Hepatic stellate cell (primary cell): ENCODE measurements at places on chromosomes 3 and 15.
A peak's percentile ranks its signal among the peaks of the same experiment; 100 is the strongest.

GRCh38 chr3:137761563-137762503, 2.3 kb upstream of the SOX14 start:
- peak; percentile 4 for DNase-seq

DNA sequence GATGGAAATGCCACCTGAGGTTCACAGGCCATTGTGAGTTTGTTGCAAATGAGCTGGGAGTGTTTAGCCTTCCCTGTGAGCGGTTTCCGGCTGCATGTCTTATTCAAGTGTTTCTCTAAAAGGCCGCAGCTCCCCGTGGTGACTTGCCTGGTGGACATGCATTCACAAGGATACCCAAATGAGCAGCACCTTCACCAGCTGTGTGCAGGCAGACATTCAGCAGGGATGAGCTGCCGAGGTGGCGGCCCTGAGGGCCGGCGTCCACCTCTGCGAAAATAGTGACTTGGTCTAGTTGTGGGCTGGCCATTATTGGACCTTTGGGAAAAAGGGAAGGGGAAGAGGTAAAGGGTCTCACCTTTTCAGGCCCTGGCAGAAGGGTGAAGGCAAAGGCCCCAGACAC, 23.4 kb downstream of the SPSB4 start:
- no peak for DNase-seq

DNA sequence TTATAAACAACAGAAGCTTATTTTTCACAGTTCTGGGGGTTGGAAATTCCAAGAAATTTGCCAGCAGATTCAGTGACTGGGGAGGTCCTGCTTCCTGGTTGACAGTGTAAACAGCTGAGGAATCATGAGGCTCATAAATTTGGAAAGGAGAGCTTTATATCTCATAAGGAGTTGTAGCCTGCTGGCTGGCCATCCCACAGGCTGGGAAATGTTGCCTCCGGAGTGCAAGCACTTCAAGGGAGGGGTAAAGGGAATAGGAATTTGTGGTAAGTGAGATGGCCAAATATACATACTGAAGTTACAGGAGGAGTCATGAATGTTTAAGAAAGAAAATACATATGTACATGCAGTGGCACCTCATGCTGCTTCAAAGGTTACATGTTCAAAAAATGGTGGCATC, 217.2 kb upstream of the CBLB start:
- DNase-seq: no peak

- no peak for DNase-seq
These were observed 529.7 kb downstream of the IGSF11 start for GRCh38 chr3:118504906-118505305.

DNA sequence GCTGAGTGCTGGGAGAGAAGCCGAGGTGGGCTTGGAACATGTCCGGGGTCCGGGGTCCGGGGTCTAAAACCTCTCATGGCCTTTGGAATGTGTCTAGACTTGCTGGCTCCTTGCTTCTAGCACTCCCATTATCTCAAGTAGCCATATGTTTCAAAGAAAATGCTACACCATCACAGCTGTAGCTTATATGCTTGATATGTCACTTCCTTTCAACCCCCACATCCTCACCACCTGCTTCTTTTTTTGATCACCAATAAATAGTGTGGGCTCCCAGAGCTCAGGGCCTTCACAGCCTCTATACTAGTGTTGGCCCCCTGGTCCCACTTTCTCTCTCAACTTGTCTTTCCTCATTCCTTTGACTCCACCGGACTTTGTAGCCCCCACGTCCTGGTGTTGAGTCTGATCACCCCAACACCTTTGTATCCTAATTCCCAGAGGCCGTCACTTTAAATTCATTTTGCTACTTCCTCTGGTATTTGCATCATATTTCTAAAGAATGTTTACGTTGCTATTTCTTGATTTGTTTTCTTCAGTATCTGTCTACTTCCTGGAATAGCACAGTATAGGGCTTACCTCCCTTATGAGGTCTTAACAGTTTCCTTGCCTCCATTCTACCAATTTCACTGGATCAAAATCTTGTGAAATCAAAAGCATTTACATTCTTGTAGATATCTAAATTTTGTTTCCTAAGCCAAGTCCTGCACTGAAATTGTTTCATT, 71.9 kb upstream of the CHRNB4 start:
- DNase-seq: no peak

DNA sequence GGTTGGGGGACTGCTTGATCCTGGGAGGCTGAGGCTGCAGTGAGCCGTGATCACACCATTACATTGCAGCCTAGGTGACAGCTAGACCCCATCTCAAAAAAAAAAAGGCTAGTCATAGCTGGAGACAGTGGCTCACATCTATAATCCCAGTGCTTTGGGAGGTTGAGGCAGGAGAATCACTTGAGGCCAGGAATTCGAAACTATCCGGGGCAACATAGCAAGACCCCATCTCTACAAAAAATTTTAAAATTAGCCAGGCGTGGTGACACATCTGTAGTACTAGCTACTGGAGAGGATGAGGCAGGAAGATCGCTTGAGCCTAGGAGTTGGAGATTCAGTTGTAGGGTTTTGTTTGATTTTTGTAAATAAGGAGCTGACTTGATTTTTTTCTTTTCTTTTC, 45.6 kb downstream of the KNL1 start:
- DNase-seq: no peak

GRCh38 chr3:135068011-135068410, 273.0 kb downstream of the EPHB1 start:
- no peak for DNase-seq

- no peak for DNase-seq
These were observed 476.9 kb upstream of the PROK2 start for GRCh38 chr3:72261566-72262564.

DNA sequence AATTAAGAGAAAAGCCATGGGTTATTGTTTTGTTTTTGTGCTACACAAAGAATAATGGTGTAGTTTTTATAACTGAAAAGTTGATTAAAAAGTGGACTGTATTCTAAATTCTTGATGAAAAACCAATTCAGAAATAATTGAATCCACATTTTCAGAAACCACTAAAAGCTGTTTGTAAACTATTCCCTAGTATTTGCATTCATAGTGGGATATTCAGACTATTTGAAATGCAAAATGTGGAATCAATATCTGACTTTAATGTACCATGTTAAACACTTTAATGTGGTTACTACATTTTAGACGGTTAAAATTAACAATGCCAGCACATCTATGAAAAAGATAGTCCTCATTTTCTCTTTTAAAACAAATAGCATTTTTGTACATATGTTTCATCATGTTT, 104.6 kb downstream of the ZIC4 start:
- no peak for DNase-seq

- DNase-seq: no peak
These were observed 769 bp downstream of the TAFA4 start for GRCh38 chr3:68931406-68932149.

DNA sequence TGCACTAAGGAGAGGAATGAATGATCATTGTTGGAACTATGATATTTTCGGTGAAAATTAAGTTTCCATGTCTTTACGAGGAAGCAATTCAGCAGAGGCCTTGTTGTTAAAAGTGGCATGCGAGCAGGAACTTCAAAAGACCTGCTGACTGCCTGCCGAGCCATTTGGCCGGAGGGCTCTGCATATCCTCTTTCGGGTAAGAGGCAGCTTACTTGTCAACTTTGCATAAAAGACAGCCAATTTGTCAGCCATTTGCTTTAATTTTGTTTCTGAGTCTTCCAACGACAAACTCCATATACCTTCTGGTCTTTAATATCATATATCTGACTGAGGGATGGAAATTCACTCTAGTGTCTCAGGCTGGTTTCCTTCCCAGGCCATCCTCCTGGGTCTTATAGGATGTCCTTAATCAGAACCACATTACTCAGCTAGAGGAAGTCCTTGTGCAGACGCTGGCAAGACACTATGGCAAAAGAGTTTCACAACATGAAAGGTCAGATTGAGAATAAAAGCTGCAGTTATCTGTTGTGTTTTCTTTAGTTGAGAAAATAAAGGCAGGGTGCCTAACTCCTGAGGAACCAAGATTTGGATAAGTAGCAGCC, 128.7 kb upstream of the WNT5A start:
- no peak for DNase-seq

GRCh38 chr3:9169326-9169725, 80.1 kb downstream of the SRGAP3 start:
- no peak for DNase-seq

DNA sequence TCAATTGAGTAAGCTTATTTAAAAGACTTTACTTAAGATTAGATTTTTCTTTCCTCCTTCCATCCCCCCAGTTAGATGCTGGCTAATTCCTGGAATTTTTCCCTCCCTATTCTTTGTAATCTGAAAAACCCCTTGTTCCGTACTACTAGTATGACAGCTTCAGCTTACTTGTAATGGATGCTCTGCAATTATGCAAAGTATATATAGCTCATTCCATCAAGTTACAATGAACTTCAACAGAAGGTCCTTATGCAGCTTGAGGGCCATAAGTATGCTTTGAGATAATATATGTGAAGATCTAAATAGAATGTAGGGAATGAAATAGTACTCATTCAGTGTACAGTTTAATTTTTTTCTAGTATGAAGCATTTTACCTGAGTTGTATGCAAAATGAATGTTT, 398.3 kb upstream of the NAALADL2 start:
- DNase-seq: no peak

DNA sequence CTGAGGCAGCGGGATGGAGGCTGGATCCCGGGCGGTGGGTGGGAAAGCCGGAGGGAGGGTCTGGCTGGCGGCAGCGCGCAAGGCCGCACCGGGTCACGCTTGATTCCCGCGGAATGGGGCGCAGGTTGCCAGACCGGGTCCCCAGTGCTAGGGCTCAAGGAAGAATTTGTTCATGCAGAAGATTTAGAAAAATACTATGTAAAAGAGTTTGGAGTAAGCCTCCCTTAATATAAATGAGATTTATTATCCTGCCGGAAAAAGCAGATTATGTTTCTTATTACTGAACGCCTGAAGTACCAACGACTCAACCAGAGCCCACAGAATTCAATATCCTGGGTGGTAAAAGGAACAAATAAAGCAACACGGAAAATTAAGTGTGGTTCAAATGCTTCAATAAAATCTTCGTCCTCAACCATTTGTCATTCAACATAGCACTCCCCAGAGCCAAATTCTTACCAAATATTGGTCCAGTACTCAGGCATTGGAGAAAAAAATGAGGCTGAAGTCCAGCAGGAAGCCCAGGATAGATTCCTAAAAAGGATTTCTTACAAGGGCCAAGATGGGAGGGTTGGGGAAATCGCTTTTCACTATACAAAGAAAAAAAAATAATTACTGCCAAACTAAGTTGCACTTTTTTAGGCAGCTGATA, 1.2 kb upstream of the ZBTB20 start:
- DNase-seq: no peak

DNA sequence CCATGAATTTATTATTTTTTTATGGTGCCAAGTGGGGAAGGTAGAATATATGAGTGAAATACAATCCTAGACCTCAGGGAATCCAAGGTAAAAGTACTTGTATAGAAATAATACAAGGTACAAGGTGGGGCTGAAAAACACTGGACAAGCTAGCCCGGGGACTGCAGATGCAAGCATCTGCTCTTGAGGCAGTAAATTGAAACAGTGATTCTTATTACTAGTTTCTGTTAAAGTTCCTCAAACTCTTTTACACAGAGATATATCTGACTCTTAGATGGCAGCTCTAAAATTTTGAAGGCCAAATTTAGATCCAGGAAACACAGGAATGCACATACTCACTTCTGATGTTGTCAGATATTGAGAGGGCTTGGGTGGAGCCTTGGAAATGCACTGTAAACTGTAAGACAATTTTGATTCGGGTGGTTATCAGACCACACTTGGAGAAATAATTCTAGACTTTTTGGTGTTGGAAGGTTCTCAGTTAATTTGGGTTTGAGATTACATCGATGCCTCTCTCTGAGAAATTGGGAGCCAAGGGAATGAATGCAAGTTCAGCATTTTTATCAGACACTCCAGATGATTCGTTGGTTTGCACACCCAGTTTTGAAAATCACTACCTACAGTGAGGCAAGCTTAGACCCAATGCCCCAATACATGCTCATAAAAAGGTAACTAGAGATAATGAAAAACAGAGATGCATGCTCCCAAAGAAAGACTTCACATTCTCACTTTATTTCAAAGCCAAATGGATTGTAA, 7.3 kb downstream of the TP63 start:
- DNase-seq: no peak

GRCh38 chr3:45612918-45613602, 18.5 kb downstream of the LIMD1 start:
- no peak for DNase-seq

GRCh38 chr3:123263941-123264340, 62.2 kb downstream of the SEC22A start:
- DNase-seq: no peak

DNA sequence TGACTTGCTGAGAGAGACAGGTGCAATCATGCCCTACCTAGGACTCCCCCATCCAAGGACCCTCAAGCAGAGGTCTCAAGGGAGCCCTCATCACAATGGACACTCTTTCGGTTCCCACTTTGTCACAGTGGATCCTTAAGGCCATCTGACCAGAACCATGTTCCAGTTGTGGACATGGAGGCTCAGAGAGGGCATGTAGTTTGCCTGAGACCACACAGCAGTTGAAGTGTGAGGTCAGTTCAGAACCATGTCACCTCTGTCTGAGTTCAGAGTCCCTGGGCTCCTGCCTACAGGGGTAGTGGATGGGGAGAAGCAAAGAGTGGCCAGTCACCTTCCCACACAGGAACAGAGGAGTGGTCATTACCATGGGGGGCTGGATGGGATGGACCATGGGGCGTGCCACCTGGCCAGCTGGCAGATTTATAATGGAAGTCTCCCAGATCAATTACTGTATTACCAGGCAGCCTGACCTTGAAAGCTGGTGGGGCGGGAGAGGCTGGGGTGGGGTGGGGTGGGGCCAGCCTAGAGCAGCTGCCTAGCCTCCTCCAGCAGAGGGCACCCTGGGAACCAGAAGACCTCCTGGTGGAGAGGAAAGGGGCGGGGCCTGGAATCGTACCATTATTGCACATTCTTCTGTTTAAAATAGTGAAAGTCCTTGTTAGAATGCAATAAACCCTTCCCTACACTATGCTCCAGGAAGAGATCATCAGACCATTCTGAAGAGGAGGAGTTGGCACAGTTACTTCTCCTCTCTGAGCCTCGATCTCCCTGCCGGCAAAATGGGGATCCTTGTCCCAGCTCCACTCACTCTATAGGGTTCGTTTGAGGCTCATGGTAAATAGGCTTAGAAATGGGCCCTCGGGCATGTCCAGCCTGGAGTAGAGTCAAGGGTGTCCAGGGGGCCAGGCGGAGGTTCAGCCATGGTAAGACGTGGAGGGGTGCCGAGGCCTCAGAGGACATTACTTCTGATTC, 26.9 kb upstream of the LINGO1 start:
- peak; percentile 81 for DNase-seq

- DNase-seq: no peak
These were observed 64.4 kb downstream of the GAP43 start for GRCh38 chr3:115687721-115688120.

GRCh38 chr3:68759526-68760035, 172.8 kb downstream of the TAFA4 start:
- no peak for DNase-seq

- no peak for DNase-seq
These were observed 412.4 kb downstream of the RAP2B start for GRCh38 chr3:153574445-153574844.
